ENCODE measurements at places on chromosomes 2 and 18. TPM values are rescaled to one million over a fixed set of nuclear protein-coding genes. Genes with fewer than 3 reads are reported as not detected.

DNA sequence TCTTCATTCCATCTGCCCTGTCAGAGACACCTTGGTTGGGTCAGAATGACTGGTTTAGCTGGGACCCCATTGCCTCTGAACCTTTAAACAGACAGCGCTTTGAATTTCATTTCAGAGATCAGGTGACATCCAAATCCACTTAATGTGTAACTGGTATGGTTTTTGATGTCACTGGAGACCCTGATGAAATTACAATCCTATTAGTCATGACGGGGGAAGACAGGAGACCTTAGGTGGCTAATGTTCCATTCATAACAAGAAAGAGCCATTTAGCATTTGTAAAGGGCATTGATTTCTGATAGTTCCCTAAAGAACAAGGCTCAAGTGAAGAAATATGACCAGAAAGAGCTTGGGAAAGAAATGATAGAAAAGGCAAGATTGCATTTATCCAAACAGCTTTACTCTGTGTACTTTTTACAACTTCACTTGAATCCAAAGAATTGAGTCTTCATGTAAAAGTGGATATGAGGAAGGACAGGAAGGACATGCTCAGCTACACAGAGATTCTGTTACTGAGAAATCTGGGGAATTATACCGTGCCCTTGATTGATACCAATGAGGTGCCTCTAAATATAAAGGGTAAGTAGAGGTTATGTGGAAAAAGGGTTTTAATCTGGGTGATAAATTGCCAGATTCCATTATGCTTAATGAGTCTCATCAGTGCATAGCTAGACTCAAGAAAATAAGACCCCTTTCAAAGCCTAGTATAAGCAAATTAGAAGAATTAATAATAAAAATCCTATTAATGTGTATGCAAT, 198.2 kb downstream of the NCKAP5 start:
- DNase-seq = no peak
- H3K4me3 ChIP-seq = no peak overlapping the region
- H3K36me3 ChIP-seq = no peaks in the 10 kb centered on the region
- H3K4me1 ChIP-seq = no peaks in the 10 kb centered on the region

- peaks cover 16% of the 10 kb centered on the region for H3K4me1 ChIP-seq
- H3K4me3 ChIP-seq = no peak overlapping the region
- no peaks in the 10 kb centered on the region for H3K36me3 ChIP-seq
- no peaks in the 10 kb centered on the region for H3K27me3 ChIP-seq
- no peak overlapping the region for H3K27ac ChIP-seq
- no peak for DNase-seq
Measured at GRCh38 chr2:16012626-16013358, 72.4 kb downstream of the MYCN start.

Gene TEKT4
- total RNA-seq = not detected

Gene TET3
- total RNA-seq = 5.4 TPM

DNA sequence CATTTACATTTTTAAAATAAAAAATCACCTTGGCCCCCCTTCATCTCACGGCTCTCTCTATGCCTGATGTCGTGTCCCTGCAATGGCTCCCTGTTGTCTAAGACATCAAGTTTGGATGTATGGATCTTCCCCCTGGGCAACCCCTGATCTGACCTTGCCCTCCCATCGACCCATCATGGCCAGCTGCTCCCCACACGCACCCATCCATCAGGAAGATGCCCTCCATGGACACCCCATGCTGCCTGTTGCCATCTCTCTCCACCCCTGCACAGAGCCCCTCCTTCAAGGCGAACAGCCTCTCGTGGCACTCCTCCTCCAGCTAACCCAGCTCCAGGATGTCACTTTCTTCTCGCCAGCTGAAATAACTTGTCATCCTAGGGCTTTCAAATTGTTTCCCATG, 59.5 kb downstream of the DPYSL5 start:
- H3K4me3 ChIP-seq = no peak overlapping the region
- H3K27ac ChIP-seq = no peak overlapping the region
- H3K27me3 ChIP-seq = peaks cover 35% of the 10 kb centered on the region
- no peak for DNase-seq
- H3K36me3 ChIP-seq = no peaks in the 10 kb centered on the region

Data from esophagus muscularis mucosa (tissue), 4 donors.